Heart left ventricle (tissue), 16 donors: ENCODE measurements at places on chromosomes 6 and 20. TPM values are rescaled to one million over a fixed set of nuclear protein-coding genes. Genes with fewer than 3 reads are reported as not detected.

Gene NKX2-4
- total RNA-seq, result not detected

Gene RNF114
- total RNA-seq, result 52.4 TPM

Gene TGM2
- total RNA-seq, result 540 TPM

- no peak for DNase-seq
These were observed 127.0 kb downstream of the CEBPB start for GRCh38 chr20:50317609-50318008.

- no peak for DNase-seq
These were observed 26.7 kb downstream of the FOXO3 start for GRCh38 chr6:108587258-108588059.

- no peak for DNase-seq
These were observed 24.7 kb downstream of the ADGRG6 start for GRCh38 chr6:142326540-142326939.
